ENCODE measurements at places on chromosomes 1 and 21.

DNA sequence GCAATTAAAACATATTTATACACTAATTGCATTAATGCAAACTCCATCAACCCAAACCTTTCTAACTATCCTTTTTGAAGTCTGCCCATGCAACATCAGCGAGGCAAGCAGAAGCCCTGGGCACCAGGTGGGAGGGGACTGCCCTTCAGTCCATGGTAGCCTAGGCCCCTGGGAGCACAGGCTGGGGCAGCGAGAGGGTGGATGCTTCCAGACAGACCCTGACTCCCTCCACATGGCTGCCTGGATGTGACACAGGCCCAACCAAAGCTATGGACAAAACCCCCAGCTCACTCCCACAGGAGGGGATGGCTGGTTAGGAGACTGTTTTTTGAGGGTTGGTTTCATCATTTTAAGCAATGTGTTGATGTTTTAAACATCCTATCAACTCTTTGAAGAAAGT is 17.8 kb upstream of the LRRC47 start:
- no peak for DNase-seq

DNA sequence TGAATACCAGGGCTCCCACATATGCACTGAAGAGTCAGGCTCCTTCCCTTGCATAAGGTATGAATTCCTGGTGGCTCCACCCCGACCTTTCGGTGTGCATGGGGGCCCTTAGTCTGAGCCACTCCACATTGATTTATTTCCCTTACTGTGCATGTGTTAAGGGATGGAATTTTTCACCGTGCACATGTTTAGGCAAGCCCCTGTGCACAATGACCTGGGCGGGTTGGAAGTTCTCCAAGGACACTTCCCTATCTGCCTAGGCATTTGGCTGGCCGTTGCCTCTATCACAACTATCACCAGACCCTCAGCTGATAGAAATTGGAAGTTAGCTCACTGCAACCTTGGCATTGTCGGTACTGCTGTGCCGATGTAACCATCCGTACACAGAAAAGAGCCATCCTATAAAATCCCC is 9.7 kb downstream of the S100A6 start:
- DNase-seq, result no peak

DNA sequence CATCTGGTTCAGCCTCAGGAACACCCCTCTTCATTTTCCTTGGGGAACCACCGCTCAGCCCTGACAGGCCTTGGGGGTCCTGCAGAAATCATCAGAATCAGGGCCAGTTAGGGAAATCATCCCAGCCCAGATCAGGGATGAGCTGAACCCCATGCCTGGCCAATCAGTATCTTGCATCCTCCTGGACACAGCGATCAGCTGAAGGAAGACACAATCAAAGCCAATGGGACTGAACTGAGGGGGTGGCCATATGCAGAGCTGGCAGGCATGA is 395.4 kb downstream of the MATN1 start:
- no peak for DNase-seq

DNA sequence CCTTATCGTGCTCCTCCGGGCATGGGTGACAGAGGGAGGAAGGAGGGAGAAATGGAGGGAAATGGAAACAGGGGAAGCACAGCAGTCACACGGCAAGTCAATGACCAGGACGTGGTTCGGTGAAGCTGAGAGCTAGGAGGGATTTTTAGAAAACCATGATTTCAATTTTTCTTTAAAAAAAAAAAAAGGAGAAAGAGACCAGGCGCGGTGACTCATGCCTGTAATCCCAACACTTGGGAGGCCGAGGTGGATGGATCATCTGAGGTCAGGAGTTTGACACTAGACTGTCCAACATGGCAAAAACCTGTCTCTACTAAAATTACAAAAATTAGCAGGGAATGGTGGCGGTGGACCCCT is 776 bp upstream of the TNFRSF9 start:
- DNase-seq, result no peak

GRCh38 chr1:91792489-91793071 is 93.4 kb downstream of the TGFBR3 start:
- no peak for DNase-seq

DNA sequence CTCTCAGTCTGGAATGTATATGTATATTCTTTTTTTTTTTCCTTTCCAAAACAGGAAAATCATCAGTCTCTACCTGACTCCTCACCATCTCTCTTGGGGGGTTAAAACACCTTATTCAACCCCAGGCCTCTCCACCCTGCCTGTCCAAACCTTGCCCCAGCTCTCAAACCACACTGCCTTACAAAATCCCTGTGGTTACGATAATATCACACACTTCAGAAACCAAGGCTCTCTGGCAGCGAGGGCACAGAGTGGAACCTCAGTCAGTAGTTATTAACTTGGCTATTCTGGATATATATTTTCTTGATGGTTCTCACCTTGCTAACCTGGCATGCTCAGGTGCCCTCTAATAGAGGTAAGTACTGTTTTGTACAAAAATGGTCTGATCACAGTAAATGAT is 24.7 kb downstream of the KIAA0040 start:
- no peak for DNase-seq

DNA sequence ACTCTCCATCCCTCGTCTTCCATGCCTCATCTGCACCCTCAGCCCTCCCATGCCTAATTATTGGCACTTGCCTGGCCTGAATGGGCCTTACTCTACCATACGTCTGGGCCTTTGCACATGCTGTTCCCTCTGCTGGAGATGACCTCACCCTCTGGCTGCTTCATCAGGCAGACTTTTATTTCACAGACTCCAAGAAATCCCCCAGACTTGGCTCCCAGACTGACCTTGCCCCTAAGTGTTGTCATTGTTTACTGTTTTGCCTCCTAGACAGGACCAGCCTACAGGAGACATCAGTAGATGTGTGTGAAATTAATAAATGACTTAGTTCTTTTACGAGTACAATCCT is 5.2 kb upstream of the AHDC1 start:
- DNase-seq, result no peak

- DNase-seq, result no peak
Measured at GRCh38 chr1:203778146-203778545, 13.2 kb downstream of the LAX1 start.

- no peak for DNase-seq
Measured at GRCh38 chr1:229981736-229982135, 85.3 kb upstream of the GALNT2 start.

- DNase-seq, result no peak
Measured at GRCh38 chr1:33443080-33443704, 12.3 kb upstream of the PHC2 start.

DNA sequence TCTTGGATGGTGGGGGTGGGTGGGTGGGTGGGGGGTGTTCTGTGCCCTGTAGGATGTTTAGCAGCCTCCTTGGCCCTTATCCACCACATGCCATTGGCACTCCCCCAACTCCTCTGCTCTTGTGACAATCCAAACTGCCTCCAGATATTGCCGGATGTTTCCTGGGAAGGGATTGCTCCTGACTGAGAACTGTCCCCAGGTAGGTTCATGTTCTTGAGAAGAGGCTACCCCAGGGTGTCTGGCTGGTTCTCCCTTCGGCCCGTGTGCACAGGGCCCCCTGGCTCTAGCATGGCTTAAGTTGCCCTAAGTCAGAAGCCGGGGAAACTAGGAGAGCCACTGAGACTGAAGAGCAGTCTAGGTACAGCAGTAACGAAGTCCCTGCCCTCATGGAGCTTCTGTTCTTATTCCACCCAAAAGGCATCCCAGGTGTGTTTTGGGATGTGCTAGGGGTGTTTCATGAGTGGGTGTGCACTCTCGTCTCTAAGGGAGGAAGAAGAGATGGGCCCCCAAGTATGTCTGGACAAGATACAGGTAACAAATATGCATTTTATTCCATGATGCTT is 19.8 kb upstream of the THRAP3 start:
- peak; percentile 66 for DNase-seq

DNA sequence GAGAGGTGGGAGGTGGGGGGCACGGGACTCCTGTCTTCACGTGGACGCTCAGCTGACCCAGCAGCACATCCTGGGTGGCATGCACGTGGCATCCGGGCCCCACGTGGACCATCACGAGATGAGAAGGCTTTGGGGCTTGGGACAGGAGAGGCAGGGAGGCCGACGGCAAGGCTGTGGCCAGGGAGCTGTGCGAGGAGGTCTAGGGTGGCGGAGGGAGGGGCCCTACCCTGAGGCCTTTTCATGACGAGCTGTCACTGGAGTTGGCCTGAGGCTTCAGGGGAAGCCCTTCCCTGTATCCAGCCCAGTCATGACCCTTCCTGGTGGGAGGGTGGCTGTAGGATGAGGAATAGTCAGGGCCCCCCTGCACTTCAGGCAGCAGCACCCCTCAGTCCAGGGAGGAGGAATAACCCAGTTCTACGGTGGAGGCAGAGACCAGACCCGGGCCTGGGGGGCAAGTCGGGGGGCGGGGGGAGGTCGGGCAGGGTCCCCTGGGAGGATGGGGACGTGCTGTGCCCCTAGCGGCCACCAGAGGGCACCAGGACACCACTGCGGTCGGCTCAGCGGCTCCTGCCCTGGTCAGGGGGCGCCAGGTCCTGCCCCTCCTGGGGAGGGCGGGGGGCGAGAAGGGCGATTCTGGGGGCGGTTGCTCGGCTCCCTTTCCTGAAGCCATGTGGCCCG is 2.0 kb upstream of the PERM1 start:
- DNase-seq, result no peak

- no peak for DNase-seq
Measured at GRCh38 chr1:204318324-204318723, 41.4 kb downstream of the PLEKHA6 start.

GRCh38 chr1:81569761-81570160 is 231.0 kb upstream of the ADGRL2 start:
- DNase-seq, result no peak

GRCh38 chr1:214192825-214193643 is 87.9 kb upstream of the SMYD2 start:
- DNase-seq, result peak; percentile 27

DNA sequence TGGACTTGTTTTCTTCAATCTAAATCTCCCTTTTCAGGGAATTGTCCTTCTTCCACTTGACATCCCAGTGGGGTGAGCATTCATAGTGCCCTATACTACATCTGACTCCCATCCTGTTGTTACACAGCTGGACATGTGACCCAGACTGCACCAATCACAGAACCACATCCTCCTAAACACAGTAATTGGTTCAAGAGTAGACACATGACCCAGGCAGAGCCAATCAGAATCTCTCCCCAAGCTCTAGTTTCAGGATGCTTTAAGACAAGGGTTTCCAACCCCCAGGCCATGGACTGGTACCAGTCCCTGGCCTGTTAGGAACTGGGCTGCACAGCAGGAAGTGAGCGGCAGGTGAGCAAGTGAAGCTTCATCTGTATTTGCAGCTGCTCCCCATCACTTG is 5.6 kb upstream of the DDOST start:
- DNase-seq, result no peak

GRCh38 chr1:93865253-93865652 is 13.8 kb downstream of the DNTTIP2 start:
- no peak for DNase-seq

- DNase-seq, result no peak
Measured at GRCh38 chr1:30417701-30418046, 305.7 kb downstream of the MATN1 start.
